ENCODE measurements at places on chromosomes 3 and 15. TPM values are rescaled to one million over a fixed set of nuclear protein-coding genes. Genes with fewer than 3 reads are reported as not detected.

DNA sequence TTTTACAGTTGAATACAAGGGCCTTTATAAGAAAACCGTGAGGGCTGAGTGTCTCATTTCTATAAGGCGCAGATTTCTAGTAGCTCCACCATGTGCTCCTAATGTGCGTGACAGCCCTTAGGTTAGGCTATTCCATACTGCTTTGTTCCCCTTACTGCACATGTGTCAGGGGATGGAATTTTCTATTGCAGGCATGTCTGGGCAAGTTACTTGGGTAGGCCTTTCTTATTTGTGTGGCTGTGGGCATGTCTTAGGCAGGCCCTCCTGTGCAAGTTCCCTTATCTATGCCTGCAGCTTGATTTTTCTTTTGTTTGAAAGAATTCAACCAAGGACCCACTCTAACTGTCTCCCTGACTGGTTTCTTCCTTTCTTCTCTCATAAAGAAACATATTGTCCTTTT is 434.2 kb upstream of the CNTN3 start:
- no peak for DNase-seq

- no peak for DNase-seq
Measured at GRCh38 chr15:100663915-100664281, 61.5 kb downstream of the ASB7 start.

DNA sequence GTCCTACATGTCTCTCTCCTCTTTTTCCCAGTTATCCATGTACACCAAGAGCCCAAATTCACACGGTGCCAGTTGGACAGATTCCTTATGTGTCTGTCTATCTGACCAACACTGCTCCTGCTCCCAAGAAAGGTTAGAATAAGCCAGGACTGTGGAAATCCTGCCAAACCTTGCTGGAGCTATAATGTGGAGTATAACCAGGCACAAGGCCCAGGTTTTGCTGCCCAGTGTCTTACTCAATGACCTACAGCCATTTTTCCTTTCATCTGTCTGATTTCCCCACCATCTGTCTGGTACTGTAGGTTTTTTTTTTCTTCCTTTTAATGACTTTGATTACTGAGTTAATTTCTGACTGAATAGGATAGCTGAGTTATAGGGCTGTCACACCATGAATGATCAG is 26.5 kb upstream of the MINDY4B start:
- DNase-seq = no peak

- no peak for DNase-seq
Measured at GRCh38 chr3:159144891-159145290, 343.0 kb downstream of the MFSD1 start.

- DNase-seq = no peak
Measured at GRCh38 chr3:195889870-195890295, 18.5 kb downstream of the TNK2 start.

- no peak for DNase-seq
Measured at GRCh38 chr15:41691471-41691870, 31.3 kb downstream of the MGA start.

DNA sequence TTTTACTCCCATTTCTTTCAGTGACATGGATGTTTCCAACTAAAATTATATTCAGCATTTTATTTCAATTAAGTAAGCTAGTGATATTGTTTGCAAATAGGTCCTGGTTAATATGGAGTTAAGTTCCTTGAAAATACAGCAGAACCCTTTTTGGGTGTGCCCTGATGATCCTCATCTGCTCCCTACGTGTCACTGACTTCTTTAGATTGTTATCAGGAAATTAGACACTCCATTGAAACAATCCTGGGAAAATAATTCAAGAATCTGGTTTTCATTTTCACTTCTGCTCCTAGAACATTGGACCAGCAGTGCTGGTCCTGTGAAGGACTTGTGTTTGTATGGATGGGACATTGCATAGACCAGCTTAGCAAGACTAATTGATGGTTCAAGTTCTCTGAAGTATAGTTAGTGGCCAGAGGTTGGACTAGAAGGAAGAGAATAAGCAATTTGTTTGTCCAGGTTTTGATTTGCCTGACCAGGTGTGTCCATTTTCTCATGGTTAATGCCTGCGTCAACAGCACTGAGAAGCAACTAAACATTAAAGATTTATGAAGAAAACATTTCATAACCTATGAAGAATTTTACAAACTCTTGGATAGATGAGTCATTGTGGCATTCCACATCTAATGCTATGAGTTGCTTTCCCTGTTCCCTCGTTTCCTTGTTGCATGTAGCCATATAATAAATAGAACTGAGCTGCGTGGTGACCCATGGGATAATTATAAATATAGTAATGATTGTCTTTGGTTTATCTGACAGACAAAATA is 95.8 kb downstream of the ZPLD1 start:
- no peak for DNase-seq

GRCh38 chr3:12916159-12916558 is 74.8 kb upstream of the RPL32 start:
- DNase-seq = peak; percentile 25

DNA sequence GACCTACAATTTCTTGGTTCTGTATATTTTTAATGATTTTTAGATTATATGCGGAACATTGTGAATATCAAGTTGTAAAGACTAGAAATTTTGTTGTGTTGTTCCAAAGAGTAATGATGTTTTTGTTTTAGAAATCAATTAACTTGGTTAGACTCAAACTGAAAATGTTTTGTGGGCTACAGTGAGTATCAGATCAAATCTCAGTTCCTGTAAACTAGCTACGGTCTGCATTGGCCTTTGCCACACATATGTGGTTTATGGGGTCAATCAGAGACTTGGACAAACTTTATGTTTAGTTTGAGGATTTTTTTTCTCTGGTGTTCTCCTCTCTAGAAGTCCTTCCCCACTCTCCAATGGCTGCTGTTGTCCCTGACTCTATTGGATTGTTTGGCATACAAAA is 308.0 kb upstream of the THRB start:
- DNase-seq = no peak

- no peak for DNase-seq
Measured at GRCh38 chr15:70178335-70179084, 80.8 kb upstream of the TLE3 start.

ANKRD63 gene
- total RNA-seq = not detected

RAF1 gene
- total RNA-seq = 66.8 TPM

SKOR1 gene
- 0.16 TPM for total RNA-seq

CIB1 gene
- 135 TPM for total RNA-seq

WWTR1 gene
- total RNA-seq = 0.46 TPM

PHC3 gene
- total RNA-seq = 83.9 TPM
